Fibroblast of skin of left quadriceps (primary cell): ENCODE measurements at places on chromosomes 3 and 15.

GRCh38 chr3:48474619-48475018 lies 28.1 kb downstream of the ATRIP start:
- DNase-seq: no peak

GRCh38 chr3:51799879-51800749 lies 21.1 kb upstream of the IQCF6 start:
- DNase-seq: peak; percentile 60

GRCh38 chr3:54176106-54176505 lies 53.8 kb downstream of the CACNA2D3 start:
- no peak for DNase-seq

DNA sequence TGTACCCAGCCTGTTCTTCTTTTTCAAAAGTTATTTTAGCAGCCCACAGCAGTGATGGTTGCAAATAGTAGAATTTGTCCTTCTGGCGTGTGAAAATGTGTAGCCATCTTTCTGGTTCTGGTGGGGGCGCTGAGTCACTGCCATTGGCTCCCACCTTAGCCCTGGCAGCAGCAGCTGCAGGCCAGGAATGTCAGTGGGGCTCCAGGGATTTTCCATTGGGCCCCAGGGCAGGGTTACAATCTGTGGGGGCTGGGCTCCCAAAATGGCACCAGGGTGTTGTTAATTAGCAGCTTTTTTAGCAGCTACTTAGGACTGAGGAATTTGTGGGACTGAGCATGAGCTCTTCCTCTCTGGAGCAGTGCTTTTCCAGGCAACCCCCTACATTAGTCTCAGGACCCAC lies 38.9 kb downstream of the TOPAZ1 start:
- DNase-seq: no peak

DNA sequence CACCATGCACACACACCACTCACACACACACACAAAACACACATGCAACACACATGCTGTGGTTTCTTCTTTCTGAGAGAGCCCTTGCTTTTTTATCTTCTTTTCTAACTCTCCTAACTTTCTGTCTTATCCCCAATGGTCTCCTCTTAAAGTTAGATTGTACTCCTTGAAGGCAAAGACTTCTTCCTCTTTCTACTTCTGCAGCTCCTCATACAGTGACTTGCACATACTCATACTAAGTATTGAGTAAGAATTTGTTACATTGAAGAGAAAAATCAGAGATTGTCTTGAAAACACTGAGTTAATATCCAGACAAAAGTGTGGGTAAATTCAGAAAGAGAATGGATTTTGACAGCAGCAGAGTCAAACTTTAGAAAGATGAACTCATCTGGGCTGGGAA lies 64.4 kb downstream of the GTPBP8 start:
- no peak for DNase-seq

- peak; percentile 26 for DNase-seq
Measured at GRCh38 chr15:81939604-81940440, 106.0 kb downstream of the MEX3B start.

- DNase-seq: no peak
Measured at GRCh38 chr3:120163026-120163425, 68.8 kb upstream of the GSK3B start.

DNA sequence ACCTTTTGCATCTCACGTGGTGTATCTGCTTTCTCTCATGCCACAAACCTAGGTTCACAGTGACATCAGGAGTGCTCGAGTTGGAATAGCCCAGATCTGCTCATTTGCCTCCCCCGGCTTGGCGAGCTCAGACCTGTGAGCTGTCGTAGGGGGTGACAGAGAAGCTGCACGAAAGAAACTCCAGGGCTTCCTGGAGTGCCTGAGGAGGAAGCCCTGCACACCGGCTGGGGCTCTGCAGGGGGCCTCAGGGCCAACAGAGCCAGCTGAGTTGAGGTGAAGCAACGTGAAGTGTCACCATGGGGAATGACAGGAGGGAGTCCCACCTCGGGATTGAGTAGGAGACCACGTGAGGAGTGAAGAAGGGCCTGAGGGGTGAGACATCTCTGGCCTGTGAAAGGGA lies 62.5 kb downstream of the RPN1 start:
- no peak for DNase-seq

DNA sequence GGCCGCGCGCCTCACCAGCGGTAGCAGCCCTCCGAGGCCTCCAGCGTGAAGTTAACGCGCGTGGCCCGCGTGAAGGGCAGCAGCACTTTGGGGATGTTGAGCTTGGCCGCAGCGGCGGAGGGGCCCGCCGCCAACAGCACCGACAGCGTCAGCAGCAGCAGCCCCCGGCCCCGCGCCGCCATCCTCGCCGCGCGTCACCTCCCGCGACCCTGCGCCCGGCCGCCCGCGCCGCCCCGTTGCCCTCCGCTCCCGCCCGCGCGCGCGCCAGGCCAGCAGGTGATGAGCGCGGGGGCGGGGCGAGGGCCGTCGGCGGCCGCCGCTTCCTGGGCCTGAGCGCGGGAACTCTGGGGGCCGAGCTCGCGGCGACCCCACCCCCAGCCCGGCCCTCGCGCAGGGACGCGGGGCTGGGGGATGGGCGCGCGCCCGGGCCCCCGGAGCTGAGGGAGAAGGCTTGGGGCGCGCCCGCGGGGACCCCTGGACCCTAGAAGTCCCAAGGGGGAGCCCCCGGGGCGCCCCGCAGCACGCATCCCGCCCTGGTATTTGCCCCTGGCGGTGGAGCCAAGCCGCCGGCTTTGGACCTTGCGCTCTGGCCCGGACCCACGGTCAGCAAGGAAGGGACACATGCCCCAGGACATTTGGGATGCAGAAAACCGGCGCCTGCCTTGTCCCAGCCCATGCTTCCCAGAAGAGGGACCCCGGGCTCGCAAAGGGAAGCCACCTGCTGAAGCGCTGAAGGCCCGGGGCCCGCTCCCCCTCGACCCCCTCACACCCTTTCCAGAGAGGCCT lies at the start of gene NUP210:
TSS of gene NUP210 (minus strand) at position 278 of the 786 bp plus-strand sequence. CDS start at position 182, 96 bp downstream.
- DNase-seq: no peak

- peak; percentile 0 for DNase-seq
Measured at GRCh38 chr15:61584410-61584809, 355.3 kb upstream of the RORA start.

DNA sequence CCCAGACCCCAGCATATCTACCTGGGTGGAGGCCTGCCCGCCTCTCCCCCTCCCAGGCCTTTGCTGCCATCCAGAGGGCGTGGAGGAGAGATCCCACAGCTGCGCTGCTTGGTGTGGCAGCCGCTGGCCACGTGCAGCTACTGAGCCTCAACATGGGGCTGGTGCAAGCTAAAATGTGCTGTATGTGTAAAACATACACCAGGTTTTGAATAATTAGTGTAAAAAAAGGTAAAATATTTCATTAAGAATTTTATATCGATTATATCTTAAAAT lies 95.8 kb downstream of the SEC22A start:
- DNase-seq: no peak

DNA sequence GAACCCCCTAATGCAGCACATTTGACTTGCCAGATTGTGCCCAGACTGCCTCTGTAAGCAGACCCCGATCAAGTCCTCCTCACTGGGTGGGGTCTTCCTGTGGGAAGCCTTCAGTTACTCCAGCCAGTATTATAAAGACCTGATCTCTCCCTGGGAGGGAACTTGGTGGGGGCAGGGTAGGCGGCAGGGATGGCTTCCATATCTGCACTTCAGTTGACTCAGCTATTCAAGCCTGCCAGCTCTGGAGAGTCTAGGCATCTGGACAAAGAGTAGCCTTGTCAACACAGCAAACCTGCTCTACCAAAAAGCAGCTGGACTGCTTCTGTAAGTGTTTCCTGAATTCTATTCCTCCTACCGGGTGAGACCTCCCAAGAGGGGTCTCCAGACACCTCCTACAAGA lies 21.0 kb upstream of the SLC25A38 start:
- no peak for DNase-seq

DNA sequence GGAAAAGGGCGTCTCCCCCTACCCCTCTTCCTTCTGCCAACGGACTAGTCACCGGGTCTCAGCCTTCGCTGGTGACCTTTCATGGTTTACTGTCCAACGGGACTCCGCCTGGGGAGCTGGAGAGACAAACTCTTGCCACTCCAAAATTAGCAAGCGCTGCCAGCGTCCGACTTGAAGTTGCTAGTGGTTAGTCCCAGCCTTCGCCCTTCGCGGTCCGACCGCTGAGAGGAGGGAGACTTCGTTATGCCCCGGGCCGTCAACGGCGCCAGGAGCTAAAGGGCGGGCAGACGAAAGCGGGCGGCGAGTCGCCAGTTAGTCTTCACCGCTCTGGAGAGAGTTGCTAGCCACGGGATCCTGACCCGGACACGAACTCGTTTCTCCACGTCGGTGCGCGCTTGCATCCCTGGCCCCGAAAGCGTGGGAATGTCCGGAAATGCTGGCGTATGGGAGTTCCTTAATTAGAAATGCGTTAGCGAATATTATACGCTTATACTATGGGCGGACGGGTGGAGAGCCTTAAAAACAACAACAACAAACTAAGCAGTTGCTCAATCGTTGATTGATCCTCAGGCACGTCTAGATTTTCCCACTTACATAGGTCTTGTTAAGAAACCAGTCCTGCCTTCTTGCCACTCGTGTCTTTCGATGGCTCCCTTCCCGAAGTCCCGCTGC lies 716 bp downstream of the SMC4 start:
- DNase-seq: no peak

DNA sequence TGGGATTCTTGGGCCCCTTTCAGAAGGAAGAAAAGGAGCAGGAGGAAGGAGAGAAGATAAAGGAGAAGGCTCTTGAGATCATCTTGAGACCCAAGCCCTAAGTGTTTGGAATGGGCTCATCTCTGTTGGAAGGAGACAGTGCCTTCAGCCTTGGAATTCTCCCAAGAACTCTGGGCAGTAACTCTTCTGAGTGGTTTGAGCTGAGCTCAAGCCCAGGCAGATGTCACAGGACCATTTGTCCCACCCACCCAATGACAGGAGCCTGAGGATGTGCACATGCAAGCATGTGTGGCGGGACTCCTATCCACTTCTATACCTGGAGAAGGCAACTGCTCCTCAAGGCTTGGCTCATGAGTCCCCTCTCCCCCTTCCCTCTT lies 14.6 kb upstream of the TMEM40 start:
- no peak for DNase-seq

GRCh38 chr3:99949956-99950670 lies 132.5 kb downstream of the CMSS1 start:
- DNase-seq: no peak

- no peak for DNase-seq
Measured at GRCh38 chr3:110381992-110382391, 689.6 kb upstream of the NECTIN3 start.

- DNase-seq: no peak
Measured at GRCh38 chr15:75738014-75738646, 25.5 kb upstream of the CSPG4 start.
